Activated CD4-positive, CD25-positive, alpha-beta regulatory T cell (primary cell): ENCODE measurements at places on chromosomes 3 and 15.

- DNase-seq: no peak
Observed at GRCh38 chr3:123026565-123027291, 835 bp downstream of the SEMA5B start.

- DNase-seq: no peak
Observed at GRCh38 chr15:62809115-62809967, 233.2 kb upstream of the TPM1 start.

GRCh38 chr3:50617096-50617791, at the start of gene MAPKAPK3:
Gene MAPKAPK3 (plus strand): TSS chr3:50617151. CDS start chr3:50617566, 415 bp downstream.
- DNase-seq: no peak

- no peak for DNase-seq
Observed at GRCh38 chr3:14472471-14473351, 67.4 kb downstream of the GRIP2 start.

- DNase-seq: no peak
Observed at GRCh38 chr3:81195478-81195877, 566.0 kb downstream of the GBE1 start.

DNA sequence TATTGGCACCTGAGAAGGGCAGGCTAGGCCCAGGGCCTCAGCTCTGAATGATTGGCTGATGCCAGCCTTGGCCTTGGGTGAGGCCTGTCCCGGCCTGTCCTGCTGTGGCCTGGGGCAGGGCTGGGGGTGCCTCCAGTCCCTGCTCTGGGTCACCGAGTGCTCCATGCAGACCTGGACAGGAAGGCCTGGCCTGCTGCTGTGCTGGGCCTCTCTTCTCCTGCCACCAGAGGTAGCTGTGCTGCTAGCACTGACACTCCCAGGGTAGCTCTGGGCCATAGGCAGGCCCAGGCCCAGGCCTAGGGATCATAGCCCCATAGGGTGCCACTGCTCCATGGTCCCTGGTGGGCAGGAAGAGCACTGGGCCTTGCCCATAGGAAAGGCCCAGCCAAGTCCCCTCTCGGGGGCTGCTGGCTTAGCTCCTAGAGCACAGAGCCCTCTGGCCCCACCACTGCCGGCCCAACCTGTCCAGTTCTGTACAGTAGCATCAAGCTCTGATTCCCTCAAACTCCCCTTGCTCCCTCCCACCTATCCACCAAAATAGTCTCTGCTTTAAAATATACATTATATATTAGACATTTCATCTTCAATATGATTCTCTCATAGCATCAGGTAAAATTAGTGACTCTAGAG, 18.2 kb downstream of the ABTB1 start:
- no peak for DNase-seq

DNA sequence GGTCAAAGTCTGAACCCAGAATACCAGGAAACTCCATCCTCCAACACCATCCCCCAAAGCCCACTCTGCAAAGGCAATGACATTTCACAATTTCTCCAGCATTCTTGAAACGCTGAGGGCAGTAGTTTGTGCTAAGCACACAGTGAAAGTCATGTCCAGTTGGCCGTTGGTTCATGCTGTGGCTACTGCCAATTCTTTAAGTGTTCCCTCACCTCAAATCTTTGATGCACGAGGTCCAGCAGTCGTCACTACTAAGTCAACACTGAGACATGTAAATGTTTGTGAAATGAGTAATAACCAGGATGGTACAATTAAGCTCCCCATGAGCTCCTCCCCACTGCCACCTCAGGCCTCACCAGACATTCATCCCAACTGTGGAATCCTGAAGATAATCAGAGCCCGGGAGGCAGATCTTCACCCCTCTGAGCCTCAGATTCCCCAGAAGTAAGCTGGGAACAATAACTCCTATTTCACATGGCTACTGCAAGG, 7.0 kb downstream of the SUCLG2 start:
- no peak for DNase-seq

GRCh38 chr15:66655997-66656396, 46.0 kb upstream of the SMAD6 start:
- DNase-seq: no peak

DNA sequence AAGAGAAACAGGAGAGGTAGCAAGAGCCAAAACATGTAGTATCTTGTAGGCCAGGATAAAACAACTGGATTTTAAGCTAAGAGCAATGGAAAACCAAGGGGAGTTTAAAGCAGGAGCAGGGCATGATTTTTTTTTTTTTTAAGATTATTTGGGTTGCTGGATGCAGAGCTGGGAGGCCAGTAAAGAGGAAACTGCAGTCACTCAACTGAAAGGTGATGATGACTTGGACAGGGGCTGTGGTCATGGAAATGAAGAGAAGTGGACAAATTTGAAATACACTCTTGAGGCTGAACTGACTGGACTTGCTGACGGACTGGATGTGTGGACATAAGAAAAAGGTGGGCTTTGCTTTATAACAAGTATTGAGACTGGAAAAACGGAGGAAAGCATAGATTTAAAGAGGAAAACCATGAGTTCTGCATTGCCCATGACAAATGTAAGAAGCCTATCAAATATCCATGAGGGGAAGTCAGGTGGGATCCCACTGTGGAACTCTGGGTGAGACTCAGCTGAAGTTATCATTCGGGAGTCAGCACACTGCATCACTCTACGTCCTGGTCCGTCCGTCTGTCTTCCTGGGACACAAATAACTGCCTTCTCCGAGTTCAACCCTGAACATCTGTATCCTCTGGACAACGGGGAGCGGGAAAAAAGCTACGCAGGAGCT, 688 bp downstream of the XPC start:
- no peak for DNase-seq

GRCh38 chr15:31303726-31304648, 22.6 kb upstream of the KLF13 start:
- DNase-seq: no peak

DNA sequence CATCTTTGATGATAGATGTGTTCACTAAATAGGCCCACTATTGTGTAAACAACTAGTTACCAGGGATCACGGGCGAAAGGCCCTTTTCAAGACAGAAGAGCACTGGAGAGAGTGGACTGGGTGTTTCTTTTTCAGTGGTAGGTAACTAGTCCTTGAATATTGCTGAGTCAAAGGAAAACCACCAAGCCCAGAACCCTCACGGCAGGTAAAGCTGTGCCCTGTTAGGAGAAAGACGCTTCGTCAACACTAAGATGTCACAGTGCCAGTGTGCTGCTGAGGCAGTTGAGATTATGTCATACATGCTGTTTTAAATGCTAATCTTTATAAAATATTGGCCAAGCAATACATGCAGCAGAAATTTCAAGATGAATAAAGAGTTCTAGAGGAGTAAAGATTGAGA, 578.6 kb downstream of the PYDC2 start:
- no peak for DNase-seq

DNA sequence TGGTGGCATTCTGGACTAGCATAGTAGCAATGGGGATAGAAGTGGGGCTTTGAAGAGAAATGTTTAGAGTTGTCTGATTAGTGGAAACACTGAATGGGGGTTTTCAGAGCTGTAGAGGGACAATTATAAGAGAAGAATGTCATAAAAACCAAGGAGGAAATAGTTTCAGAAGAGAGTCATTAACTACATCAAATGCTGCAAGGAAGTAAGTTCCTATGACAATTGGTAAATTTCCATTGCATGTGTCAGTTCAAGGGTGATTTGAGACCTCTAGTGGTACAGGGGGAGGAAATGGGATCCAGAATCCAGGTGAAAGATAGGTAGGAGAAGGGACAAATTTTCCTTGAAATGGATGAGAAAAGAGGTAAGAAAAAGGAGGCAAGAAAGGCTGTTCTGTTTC, 68.3 kb upstream of the TBC1D5 start:
- no peak for DNase-seq

GRCh38 chr3:10379161-10379560, 58.2 kb upstream of the SEC13 start:
- DNase-seq: no peak

DNA sequence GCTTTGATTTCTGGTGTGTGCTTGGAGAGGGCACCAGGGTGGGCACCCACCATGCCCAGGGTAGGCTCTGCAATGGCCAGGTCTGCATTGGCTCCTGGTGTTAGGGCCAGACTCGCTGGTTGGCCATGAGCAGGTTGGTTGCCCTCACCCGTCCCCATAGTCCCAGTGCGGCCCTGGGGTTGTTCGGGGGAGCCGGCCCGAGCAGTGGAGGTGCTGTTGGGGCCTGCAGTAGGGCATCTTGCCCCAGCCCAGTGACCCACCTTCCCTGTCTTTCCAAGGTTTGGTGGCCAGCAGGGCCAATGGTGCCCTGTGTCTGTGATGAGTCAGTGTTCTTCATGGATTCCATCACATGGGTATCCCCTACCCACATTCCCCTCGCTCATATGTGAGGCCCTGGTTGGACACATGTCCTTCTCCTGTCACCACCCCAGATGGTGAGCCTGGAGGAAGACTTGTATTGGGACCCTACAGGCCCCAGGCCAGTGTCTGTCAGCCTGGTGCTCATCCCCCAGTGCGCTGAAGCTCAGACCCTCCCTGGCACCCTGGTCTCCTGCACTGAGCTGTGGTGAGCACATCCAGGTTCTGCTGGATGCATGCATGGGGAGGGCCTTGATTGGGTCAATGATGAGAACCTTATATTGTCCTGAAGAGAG, 190.1 kb downstream of the UBE3A start:
- DNase-seq: no peak

DNA sequence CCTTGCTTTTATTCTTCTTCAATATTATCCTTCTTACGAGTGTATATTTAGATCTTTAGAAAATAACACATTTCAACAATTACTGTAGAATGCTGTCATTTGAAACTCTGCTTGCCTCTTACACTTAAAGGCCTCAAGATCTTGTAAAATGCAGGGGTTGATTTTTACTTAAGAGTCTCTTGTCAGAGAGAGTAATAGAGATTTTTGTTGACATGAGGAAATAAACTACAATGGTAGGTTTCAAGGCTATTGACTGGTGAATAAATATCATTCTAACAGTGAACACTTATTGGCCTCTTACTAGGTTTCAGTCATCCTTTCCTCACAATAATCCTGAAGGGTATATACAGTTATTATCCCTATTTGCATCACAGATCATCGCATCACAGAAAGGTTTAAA, 344.6 kb downstream of the GBE1 start:
- no peak for DNase-seq

DNA sequence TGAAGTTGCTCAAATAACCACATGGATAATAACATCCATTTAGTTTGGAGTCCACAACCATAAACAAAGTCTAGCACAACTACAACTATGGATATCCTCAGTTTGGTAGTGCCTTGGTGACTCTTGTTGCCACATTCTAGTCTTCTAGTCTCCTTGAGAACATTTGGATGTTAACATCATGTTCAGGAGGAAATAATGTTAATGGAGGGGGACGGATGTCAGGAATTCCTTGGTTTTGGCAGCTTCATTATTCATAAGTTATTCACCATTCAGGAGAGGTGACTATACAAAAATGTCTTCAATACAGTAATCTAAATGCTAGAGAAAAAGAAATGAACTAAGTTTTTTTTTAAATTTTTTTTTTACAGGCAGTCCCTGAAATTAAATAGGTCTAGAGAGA, 26.4 kb upstream of the GABPB1 start:
- no peak for DNase-seq

DNA sequence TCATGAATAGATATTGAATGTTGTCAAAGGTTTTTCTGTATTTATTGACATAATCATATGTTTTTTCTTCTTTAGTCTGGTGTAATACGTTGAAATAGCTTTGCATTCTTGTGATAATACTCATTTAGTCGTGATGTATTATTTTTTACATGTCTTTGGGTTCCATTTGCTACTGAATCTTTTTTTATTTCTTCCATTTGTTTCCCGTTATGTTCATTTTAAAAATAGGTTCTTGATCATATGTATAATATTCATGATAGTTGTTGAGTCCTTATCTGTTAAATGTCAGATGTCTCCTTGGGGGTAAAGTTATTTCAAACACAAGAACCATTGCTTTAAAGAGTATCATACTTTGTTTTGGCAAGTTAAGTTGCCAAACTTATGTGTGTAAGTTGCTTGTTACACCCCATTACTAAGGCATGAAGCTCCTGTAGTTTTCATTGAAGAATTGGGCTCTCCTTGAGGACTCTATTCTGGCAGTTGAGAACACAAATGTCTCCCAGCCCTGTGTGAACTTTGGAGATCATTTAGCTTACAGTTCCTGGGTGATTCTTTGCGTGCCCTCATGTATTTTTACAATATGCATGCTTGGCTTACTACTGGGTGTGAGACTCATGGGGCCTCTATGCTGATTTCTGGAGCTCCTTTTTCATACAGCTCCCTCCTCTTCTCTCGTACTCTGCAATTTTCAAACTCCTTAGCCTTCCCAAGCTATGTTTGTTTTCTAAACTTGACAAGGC, 8.3 kb downstream of the AKAP13 start:
- DNase-seq: no peak

DNA sequence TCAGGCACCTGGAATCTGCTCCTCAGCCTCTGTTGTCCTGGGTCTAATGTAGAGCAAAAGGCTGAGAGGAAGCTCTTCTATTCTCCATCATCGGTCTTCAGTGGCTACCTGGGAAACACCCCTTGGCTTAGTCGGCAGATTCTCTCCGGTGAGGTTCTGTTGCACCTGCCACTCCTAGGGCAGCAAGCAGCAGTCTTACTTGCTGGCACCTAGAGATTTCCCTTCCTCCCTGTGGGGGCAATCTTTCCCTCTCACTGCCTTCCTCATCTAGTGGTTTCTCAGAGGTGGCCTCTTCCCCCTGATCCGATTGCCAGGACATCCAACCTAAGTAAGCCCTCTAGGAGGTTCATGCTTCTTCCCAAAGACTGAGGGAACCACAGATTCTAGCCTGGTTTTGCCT, 60.8 kb downstream of the PLS1 start:
- no peak for DNase-seq

DNA sequence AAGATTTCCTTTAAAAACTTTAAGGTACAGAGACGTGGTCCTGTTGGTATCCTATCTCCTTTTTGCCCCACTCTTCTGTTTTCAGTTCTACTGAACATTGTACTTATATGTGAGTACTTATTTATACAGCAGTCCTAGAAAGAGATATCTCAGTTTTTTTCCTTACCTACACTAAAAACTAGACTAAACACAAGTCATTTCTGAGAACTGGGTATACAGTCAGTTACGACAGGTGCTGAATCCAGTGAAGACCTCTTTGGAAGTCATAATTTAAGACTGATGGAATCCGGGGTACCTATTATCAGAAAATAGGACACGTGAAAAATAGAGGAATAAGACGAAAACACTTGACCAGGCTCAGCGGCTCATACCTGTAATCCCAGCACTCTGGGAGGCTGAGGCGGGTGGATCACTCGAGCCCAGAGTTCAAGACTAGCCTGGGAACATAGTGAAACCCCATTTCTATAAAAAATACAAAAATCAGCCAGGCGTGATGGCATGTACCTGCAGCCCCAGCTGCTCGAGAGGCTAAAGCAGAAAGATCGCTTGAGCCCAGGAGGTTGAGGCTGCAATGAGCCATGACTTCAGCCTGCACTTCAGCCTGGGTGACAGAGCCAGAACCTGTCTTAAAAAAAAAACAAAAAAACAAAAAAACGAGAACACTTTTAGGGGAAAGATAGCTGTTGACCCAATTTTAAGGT, 76.3 kb downstream of the KLHL25 start:
- no peak for DNase-seq

GRCh38 chr3:123338620-123339061, 110.2 kb downstream of the ADCY5 start:
- no peak for DNase-seq

- no peak for DNase-seq
Observed at GRCh38 chr15:97747342-97747741, 213.2 kb upstream of the ARRDC4 start.

- DNase-seq: peak; percentile 83
Observed at GRCh38 chr3:15268033-15268631, 62.1 kb downstream of the CAPN7 start.

- DNase-seq: peak; percentile 18
Observed at GRCh38 chr15:70559265-70560239, 203.8 kb downstream of the UACA start.

GRCh38 chr15:66827039-66827697, 125.1 kb downstream of the SMAD6 start:
- DNase-seq: no peak
